Immature natural killer cell (primary cell): ENCODE measurements at places on chromosomes 7 and 10.

GRCh38 chr10:21888959-21889358 lies 114.6 kb downstream of the DNAJC1 start:
- peak; percentile 13 for DNase-seq

DNA sequence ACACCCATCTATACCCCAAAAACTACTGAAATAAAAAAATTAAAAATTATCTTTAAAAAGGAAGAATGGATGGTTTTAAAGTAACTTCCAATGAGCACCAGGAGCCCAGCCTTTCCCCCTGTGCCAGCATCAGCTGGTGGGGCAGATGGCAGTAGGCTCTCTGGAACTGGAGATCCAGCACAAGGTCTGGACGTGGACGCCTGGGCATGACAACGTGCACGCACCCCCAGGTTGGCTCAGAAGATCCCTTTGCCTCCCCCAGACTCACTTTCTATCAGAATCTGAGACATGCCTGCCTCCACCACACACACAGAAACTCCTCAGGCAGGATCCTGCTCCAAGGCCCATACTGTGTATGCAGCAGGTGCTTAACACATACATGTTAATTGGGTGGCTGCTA lies 35.8 kb downstream of the TCERG1L start:
- DNase-seq, result no peak

DNA sequence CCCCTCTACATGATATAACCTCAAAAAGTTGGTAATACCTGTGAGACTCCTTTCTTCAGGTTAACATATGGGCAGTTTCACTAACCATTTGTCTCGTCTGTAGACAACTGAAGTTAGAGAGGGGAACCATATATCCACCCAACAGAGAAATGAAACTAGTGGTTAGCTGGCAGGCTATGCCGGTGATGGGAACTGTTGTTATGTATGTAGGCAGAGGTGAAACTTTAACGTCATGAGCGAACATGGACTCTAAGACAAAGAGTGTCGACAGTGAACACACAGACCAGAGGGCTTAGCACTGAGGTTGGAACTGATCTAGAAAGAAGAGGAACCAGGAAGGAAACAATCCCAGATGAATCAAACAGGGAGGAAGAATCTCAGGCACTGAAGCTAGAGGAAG lies 112.4 kb downstream of the ELMO1 start:
- no peak for DNase-seq

GRCh38 chr10:24382979-24383663 lies 174.2 kb downstream of the KIAA1217 start:
- DNase-seq, result no peak

DNA sequence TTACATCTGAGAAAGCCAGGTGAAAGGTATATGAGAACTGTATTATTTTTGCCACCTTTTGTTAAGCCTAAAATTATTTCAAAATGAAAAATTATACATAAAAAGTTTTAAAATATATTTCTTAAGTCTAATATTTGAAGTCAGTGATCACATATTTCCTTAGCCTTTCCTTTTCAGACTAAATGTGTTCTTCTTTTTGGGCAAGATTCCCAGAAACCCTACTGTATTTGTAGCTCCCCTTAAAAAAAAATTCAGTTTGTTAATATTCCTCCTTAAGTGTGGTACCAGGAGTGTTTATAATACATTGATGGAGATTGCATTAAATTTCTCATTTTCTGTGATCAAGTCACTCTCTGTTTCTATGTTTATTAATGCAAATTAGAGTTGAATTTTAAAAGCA lies 22.8 kb downstream of the DNAJC1 start:
- no peak for DNase-seq

GRCh38 chr10:15084502-15084922 lies 4.1 kb downstream of the ACBD7 start:
- peak; percentile 8 for DNase-seq

DNA sequence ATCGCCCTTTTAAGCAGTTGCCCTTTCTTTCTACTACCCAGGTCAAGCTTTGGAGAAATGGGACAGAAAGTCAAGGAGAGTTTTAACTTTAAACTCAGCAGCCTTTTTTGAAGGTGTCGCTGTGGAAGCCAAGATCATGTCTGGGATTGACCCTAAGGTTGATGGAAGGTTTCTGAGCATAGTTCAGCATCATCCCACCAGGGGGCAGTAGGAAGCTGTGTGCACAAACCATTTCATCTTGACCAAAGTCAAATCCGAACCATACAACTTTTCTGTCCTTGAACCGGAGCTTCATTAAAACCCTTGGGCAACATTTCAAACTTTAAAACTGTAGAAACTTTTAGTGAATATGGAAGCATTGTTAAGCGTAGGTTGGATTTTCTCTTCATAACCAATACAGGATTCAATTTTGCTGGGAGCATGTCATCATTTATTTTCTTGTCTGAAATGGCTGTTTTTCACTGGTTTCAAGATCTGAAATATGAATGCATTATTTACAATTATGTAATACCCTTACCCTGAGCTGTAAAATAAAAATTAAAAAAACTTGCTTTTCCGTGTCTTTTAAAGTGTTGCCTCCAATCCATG lies 214.4 kb upstream of the KIAA1217 start:
- no peak for DNase-seq

GRCh38 chr10:11345224-11346054 lies 266.0 kb downstream of the USP6NL start:
- DNase-seq, result no peak
